ENCODE measurements at places on chromosomes 7 and 10.

DNA sequence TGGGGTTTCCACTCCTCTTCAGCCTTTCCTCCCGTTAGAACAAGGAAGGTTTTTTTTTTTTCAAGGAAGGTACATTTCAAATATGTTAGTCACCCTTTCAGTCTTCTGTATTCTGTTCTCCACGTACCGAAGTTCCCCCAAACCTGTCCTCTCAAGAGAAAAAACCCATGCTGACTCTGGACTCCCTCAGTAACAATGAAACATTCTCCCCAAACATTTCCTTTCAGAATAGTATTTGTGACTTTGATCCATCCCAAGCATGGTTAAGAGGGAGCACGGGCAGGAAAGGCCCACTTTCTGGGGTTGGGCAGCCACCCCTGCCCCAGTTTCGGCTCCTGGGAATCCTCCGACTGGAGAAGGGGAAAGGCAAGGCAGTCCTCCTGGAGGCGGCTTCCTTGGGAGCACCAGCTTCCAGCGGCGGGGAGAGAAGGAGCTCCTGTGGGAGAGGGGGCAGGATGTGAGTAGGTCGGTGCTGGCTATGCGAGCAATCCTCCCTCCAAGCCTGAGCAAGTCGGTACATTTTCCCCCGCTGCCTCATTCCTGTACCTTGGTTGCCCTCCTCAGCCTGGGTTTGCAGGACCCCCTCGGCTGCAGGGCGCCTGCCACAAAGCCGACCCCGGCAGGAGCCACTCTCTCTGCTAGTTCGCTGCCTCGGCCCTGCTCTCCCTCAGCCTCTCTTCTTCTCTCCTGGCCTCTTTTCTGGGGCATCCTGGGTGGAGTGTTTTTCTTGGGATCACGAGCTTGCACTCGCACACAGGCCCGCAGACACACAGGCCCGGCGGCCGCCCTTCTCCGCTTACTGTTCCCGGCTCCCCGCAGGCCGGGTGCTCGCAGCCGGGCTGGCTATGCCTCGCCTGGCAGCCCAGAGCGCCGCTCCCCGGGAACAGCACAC is 2.1 kb upstream of the HOXA1 start:
- DNase-seq: no peak

GRCh38 chr7:80725181-80725611 is 86.8 kb downstream of the CD36 start:
- DNase-seq: no peak

DNA sequence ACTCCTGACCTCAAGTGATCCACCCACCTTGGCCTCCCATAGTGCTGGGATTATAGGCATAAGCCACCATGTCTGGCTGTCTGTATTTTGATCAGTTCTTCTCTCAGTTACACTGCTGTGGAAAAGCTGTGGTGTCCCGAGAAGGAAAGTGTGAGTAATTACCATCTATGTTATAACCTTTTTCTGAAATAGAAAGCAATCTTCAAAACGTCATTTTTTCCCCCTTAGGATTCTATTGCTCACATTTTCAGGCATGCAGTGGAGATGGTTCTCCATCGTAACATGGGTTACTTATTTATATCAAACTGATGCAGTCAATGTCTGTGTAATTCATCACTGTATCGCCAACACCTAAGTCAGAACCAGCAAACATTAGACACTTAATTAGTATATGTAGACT is 103.5 kb upstream of the FAM3C start:
- no peak for DNase-seq

- DNase-seq: no peak
Measured at GRCh38 chr10:14374745-14375445, 44.2 kb upstream of the FRMD4A start.

DNA sequence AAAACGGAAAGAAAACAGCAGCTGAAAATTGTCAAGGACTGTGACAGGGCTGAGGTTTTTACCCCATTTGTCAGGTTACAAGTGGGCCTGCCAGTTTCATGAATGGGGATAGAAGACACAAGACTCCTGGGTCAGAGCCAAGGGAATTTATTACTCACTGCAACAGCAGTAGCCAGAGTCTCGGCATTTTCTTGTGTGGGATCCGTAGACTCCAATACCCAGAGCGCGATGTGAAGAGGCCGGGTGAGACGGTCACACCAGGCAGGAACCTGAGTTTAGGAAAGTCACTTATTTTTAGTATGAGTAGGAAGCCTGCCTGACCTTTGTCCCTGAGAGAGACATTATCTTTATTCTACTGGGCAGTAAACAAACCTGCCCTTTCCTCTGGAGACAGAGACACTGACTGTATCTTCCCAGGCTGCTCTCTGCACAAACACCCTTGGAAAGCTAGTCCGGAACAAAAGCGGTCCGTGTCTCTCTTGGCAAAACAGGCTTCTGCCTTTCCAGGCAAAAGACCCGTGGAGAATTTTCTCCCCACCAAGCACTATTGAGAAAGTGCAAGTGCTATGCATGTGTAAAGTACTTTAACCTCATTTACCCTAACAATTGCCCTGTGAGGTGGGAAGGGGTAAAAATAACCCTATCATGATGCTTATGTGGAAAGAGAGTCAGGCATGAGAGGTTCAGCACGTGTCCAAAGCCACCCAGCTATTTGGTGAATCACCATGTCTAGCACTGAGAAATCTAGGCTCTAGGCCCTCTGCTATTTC is 58.4 kb downstream of the JCAD start:
- no peak for DNase-seq

- no peak for DNase-seq
Measured at GRCh38 chr7:48090095-48090805, 1.2 kb downstream of the UPP1 start.

DNA sequence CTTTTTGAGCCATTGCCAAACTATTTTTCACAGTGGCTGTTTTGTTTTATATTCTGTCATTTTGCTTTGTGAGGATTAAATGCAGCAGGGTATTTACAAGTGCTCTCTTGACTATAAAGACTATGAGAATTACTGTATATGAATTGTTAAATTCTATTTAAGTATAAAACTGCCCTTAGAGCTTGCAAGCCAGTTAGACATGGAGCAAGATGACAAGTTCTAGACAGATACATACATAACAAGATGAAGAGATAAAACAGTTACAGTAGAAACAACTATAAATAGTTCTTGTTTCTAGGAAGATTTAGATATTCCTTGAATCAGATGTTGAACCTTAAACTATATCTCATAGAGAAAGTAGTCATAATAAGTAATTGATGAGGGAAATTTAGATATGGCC is 60.6 kb downstream of the DNAH11 start:
- DNase-seq: no peak

DNA sequence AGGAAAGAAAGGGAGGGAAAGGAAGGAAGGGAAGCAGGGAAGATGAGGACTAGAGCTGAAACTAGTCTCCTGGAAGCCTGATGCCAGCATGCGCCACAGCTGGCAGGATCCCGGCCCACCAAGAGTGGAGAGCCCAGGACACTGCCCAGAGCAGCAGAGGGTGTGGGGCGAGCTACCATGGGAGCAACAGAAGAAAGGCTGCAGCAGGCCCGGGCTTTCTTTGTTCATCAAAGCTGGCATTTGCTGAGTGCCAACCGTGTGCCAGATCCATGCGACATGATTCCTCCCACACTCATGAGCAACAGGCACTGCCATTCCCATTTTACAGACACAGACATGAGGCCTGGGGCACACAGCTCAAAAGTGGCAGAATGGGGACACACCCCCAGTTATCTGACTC is 68.9 kb downstream of the FAM53B start:
- no peak for DNase-seq

GRCh38 chr10:77377034-77377433 is 260.6 kb downstream of the KCNMA1 start:
- no peak for DNase-seq

GRCh38 chr10:16986406-16987205 is 143.0 kb downstream of the CUBN start:
- no peak for DNase-seq

DNA sequence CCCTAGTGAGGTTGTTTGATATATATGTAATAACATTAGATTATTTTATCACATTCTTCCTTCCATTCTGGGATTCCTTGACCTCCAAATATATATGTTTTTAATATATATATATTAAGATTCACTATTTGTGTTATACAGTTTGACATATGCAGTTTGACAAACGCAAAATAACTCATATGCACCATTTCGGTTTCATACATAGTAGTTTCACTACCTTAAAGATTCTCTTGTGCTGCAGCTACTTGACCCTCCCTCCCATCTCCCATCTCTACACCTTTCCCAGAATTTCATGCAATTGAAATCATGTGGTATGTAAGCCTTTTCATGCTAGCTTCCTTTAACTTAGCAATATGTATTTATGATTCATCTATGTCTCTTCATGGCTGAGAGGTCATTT is 1244.4 kb downstream of the SORCS3 start:
- no peak for DNase-seq

- no peak for DNase-seq
Measured at GRCh38 chr10:90288391-90288933, 569.4 kb downstream of the HTR7 start.

GRCh38 chr7:141462958-141463357 is 88.3 kb upstream of the AGK start:
- DNase-seq: no peak

Data from GM10248 (cell line).